ENCODE measurements at places on chromosomes 6 and 20.

DNA sequence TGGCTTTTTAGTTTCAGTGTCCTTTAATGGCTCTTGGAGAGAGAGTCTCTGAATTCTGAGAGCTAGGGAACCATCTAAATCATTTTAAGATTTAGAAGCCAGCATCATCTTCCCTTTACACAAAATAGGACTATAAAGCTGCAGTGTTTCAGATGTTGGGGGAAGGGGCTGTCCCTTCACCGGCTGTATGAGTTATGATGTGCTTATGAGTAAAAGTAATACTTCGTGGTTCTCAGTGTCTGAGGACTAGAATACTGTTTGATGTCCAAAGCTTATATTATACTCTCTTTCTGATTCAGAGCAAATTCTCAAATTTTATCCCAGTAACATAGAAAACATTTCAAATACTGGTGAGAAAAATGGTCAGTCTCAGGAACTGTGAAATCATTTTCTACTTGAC, 63.5 kb upstream of the FAM8A1 start:
- H3K4me3 ChIP-seq = no peak overlapping the region

DNA sequence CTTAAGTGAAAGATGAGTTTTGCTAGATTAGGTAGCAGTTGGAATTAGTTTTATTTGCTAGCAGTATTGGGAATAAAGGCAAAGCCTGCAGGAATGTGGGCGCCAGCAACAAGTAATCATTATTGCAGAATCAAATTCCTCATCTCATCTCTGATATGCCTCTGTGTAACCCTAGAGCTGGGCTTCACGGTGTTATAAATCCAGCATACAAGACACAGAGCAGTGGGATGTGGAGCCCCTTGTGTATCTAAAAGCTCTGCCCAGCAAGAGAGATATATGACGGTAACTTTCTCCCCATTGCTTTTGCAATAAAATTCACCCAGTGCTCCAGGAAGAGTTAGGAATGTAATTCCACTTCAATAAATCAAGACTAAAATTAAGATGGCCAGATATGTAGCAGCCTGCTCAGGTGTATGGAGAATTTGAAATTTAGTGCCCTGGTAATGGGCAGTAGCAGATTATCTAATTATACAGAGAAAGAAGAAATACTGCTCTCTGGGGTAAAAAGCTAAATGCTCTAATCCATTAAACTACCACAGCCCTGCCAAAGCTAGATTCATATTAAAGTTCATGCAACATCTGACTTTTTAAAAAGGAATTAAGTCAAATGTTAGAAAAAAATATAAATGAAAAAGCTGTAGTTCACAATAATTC, 5.6 kb upstream of the BLOC1S5 start:
- no peak overlapping the region for H3K27ac ChIP-seq
- H3K27me3 ChIP-seq = no peaks in the 10 kb centered on the region
- no peak for DNase-seq
- no peak overlapping the region for H3K4me3 ChIP-seq
- no peaks in the 10 kb centered on the region for H3K36me3 ChIP-seq

GRCh38 chr20:64254571-64255360, 782 bp upstream of the PCMTD2 start:
- no peaks in the 10 kb centered on the region for H3K27me3 ChIP-seq
- DNase-seq = peak; percentile 58
- H3K36me3 ChIP-seq = no peaks in the 10 kb centered on the region
- peaks cover 37% of the 10 kb centered on the region for H3K4me1 ChIP-seq
- H3K27ac ChIP-seq = peak overlapping the region; percentile 95

- no peaks in the 10 kb centered on the region for H3K27me3 ChIP-seq
- H3K4me3 ChIP-seq = no peak overlapping the region
- H3K4me1 ChIP-seq = peaks cover 28% of the 10 kb centered on the region
- DNase-seq = no peak
These were observed 19.3 kb upstream of the ZNF831 start for GRCh38 chr20:59144179-59144830.

DNA sequence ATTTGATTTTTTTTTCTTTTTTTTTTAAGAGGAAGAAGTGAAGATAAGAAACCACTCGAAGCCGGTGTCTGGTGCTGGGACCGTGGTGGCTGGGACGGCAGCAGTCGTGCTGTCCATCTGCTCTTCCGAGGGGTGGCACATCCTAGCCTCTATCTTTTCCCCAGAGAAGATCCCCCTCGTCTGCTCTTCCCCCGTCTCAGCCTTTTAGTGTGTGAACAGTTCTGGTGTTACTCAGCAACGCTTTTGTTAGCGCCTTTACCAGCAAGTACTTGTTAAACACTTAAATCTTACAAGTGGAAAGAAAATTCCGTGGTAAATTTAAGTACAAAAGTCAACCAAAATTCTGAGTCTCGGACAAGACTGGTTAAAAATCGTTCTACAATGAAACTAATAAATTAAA, 90.1 kb downstream of the RSPH3 start:
- no peaks in the 10 kb centered on the region for H3K36me3 ChIP-seq
- no peak overlapping the region for H3K27ac ChIP-seq
- no peak for DNase-seq
- no peak overlapping the region for H3K4me3 ChIP-seq
- no peaks in the 10 kb centered on the region for H3K4me1 ChIP-seq

GRCh38 chr6:42304053-42304712, 86.5 kb upstream of the MRPS10 start:
- H3K4me3 ChIP-seq = no peak overlapping the region
- no peaks in the 10 kb centered on the region for H3K36me3 ChIP-seq
- no peaks in the 10 kb centered on the region for H3K4me1 ChIP-seq
- H3K27me3 ChIP-seq = no peaks in the 10 kb centered on the region

GRCh38 chr6:139648430-139649000, 274.1 kb upstream of the CITED2 start:
- no peaks in the 10 kb centered on the region for H3K4me1 ChIP-seq
- no peak overlapping the region for H3K27ac ChIP-seq
- no peaks in the 10 kb centered on the region for H3K27me3 ChIP-seq
- no peak for DNase-seq

- H3K4me3 ChIP-seq = no peak overlapping the region
- H3K36me3 ChIP-seq = no peaks in the 10 kb centered on the region
- H3K27me3 ChIP-seq = no peaks in the 10 kb centered on the region
- H3K27ac ChIP-seq = no peak overlapping the region
- no peaks in the 10 kb centered on the region for H3K4me1 ChIP-seq
- no peak for DNase-seq
These were observed 69.4 kb downstream of the CDH4 start for GRCh38 chr20:61321481-61321880.

DNA sequence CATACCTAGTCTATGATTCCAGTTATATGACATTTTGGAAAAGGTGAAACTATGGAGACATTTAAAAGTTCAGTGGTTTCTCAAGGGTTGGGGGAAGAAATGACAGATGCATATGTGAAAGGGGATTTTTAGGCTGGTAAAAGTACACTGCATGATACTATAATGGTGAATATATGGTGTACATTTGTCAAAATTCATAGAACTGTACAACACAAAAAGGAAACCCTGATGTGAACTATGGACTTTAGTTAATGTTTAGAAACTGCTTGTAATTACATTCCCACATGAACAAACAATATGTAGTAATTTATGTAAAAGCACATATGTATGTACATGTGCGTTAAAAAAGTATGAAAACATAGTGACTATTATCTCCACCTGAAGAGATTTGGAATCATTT, 907.3 kb upstream of the CITED2 start:
- H3K36me3 ChIP-seq = no peaks in the 10 kb centered on the region
- H3K27me3 ChIP-seq = no peaks in the 10 kb centered on the region
- H3K4me1 ChIP-seq = peaks cover 11% of the 10 kb centered on the region
- H3K27ac ChIP-seq = no peak overlapping the region

- peaks cover 14% of the 10 kb centered on the region for H3K4me1 ChIP-seq
- DNase-seq = no peak
- no peaks in the 10 kb centered on the region for H3K36me3 ChIP-seq
- H3K27me3 ChIP-seq = no peaks in the 10 kb centered on the region
These were observed 175.5 kb upstream of the FOXQ1 start for GRCh38 chr6:1136415-1136774.

- no peaks in the 10 kb centered on the region for H3K27me3 ChIP-seq
- H3K27ac ChIP-seq = no peak overlapping the region
- no peaks in the 10 kb centered on the region for H3K36me3 ChIP-seq
- DNase-seq = no peak
- no peak overlapping the region for H3K4me3 ChIP-seq
- H3K4me1 ChIP-seq = no peaks in the 10 kb centered on the region
These were observed 9.2 kb upstream of the IL17F start for GRCh38 chr6:52253494-52253893.

DNA sequence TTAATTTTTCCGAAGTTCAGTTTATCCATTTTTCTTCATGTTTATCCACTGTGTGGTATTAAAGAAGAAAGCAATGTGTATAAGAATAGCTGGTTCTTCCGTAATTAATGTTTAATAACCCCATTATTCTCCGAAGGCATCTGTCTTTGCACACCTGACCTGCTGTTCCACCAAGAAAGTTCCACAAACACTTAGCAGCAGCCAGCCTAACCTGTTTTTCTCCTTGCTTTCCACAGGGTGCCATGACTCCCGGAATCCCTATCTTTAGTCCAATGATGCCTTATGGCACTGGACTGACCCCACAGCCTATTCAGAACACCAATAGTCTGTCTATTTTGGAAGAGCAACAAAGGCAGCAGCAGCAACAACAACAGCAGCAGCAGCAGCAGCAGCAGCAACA, 7.4 kb downstream of the TBP start:
- no peak overlapping the region for H3K4me3 ChIP-seq
- no peaks in the 10 kb centered on the region for H3K27me3 ChIP-seq
- H3K4me1 ChIP-seq = no peaks in the 10 kb centered on the region
- H3K36me3 ChIP-seq = peaks cover 55% of the 10 kb centered on the region

DNA sequence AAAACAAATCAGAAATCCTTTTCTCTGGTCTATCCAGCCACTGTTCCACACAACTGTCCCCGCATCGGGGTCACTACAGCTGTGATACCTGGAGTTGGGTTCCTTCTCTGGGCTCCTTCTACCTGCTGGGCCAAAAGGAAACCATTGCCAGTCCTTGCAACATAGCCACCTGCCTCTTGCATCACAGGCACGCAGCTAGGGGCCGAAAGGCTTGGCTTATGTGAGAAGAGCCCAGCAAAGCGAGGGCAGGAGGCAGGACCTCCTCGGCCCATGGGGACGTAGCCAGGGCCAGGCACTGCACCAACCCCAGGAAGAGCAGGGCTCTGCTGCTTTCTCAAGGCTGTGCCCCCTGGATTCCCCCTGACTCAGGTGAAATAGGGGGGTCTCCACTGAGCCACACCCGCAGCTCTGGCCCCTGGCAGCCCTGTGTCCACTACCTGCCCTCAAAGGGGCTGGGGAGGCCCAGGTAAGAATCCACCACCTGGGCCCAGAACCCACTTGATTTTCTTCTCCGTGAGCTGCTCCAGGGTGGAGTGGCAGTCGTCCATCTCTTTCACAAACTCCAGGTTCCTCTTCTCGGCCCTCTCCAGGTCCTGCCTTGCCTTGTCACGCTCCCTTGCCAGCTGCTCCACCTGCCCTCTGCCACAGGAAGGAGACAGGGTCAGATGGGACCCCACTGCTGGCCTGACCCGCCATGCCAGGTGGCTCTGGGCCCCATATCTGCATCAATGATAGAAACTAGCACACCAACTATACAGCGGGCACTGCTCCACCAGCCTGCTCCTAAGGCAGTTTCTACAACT, 88.9 kb downstream of the GINS1 start:
- H3K4me3 ChIP-seq = no peak overlapping the region
- no peaks in the 10 kb centered on the region for H3K27me3 ChIP-seq
- H3K4me1 ChIP-seq = no peaks in the 10 kb centered on the region
- H3K27ac ChIP-seq = no peak overlapping the region
- no peak for DNase-seq
- no peaks in the 10 kb centered on the region for H3K36me3 ChIP-seq

- no peak overlapping the region for H3K4me3 ChIP-seq
- H3K27me3 ChIP-seq = no peaks in the 10 kb centered on the region
- no peak for DNase-seq
- no peak overlapping the region for H3K27ac ChIP-seq
These were observed 78.2 kb upstream of the NXT1 start for GRCh38 chr20:23272176-23273029.

GRCh38 chr6:127547215-127547614, 28.1 kb upstream of the MTCL3 start:
- no peaks in the 10 kb centered on the region for H3K36me3 ChIP-seq
- no peak overlapping the region for H3K4me3 ChIP-seq
- no peaks in the 10 kb centered on the region for H3K4me1 ChIP-seq
- no peak overlapping the region for H3K27ac ChIP-seq

DNA sequence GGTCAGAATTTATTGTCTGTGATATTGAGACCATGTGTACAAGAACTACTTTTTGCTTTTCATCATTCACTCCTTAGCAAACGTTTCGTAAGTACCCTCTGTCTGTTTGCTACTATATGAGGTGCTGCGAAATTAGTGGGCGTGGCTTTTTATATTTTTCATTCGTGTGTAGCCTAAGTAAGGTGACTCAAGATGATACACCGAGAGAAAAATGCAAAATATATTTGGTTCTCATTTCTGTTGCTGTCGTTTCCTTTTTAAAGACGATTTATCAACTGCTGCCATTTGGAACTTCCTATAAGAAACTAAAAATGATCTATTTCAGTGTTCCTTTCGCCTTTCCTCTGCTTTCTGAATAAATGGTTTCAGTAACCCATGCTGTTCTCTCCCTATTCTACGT, 61.2 kb downstream of the VAPB start:
- no peak overlapping the region for H3K4me3 ChIP-seq
- H3K27ac ChIP-seq = no peak overlapping the region
- no peak for DNase-seq
- peaks cover 14% of the 10 kb centered on the region for H3K36me3 ChIP-seq

- peaks cover 49% of the 10 kb centered on the region for H3K36me3 ChIP-seq
- no peaks in the 10 kb centered on the region for H3K4me1 ChIP-seq
- H3K27ac ChIP-seq = no peak overlapping the region
- no peak overlapping the region for H3K4me3 ChIP-seq
These were observed 21.1 kb downstream of the TRIM26 start for GRCh38 chr6:30192076-30192475.

GRCh38 chr6:35607517-35608233, 81.0 kb downstream of the FKBP5 start:
- no peaks in the 10 kb centered on the region for H3K27me3 ChIP-seq
- peaks cover 36% of the 10 kb centered on the region for H3K4me1 ChIP-seq
- no peak overlapping the region for H3K27ac ChIP-seq
- no peak for DNase-seq

Data from right atrium auricular region (tissue), 2 donors.